ENCODE measurements at places on chromosomes 7 and 10. TPM values are rescaled to one million over a fixed set of nuclear protein-coding genes. Genes with fewer than 3 reads are reported as not detected.

Gene GFRA1
- 7.4 TPM for total RNA-seq

Gene RAPGEF5
- 0.18 TPM for total RNA-seq

Gene BTBD16
- 0.58 TPM for total RNA-seq

Gene CRHR2
- not detected for total RNA-seq

Gene UCMA
- not detected for total RNA-seq

Gene XPNPEP1
- total RNA-seq: 34.5 TPM

Gene ITGB8
- 1.5 TPM for total RNA-seq

Gene CDNF
- total RNA-seq: 0.52 TPM

Gene STRIP2
- total RNA-seq: 8.0 TPM

Gene RHOBTB1
- total RNA-seq: 9.6 TPM

Gene BTAF1
- total RNA-seq: 8.7 TPM

Gene SFRP4
- 7.7 TPM for total RNA-seq

Gene KAZALD1
- total RNA-seq: 2.3 TPM

Gene SYT15
- total RNA-seq: 3.8 TPM

Gene CCDC3
- total RNA-seq: 1.0 TPM

Gene INMT
- not detected for total RNA-seq

Gene TRPV5
- not detected for total RNA-seq

Gene CDC14C
- total RNA-seq: not detected

Gene STOX1
- 1.1 TPM for total RNA-seq

Gene PRR15
- total RNA-seq: 2.7 TPM

Gene PLAC9
- not detected for total RNA-seq

Gene SLC26A5
- not detected for total RNA-seq

Gene TET1
- total RNA-seq: 0.58 TPM

Gene BEND7
- 9.5 TPM for total RNA-seq

Gene MMD2
- not detected for total RNA-seq

Gene C10orf95
- total RNA-seq: 0.34 TPM

Gene ABCC2
- total RNA-seq: 149 TPM

Gene NPFFR1
- not detected for total RNA-seq

Gene HEPACAM2
- total RNA-seq: not detected

Gene PRSS37
- total RNA-seq: not detected

Gene ERVW-1
- not detected for total RNA-seq

Gene SPDYE16
- total RNA-seq: not detected

Gene SAP25
- 0.80 TPM for total RNA-seq

Gene ANKRD1
- total RNA-seq: 41.9 TPM

Gene ADAM22
- total RNA-seq: 0.06 TPM

Gene SPDYE8
- total RNA-seq: not detected

Gene IFIT1
- total RNA-seq: 4.8 TPM

Gene PDCD4
- total RNA-seq: 34.8 TPM

Gene GLI3
- 0.09 TPM for total RNA-seq

Gene SVIL
- total RNA-seq: 22.7 TPM

Gene COL1A2
- not detected for total RNA-seq

Gene FOXI2
- not detected for total RNA-seq

Gene MYO1G
- total RNA-seq: 0.13 TPM

Gene MASTL
- 21.6 TPM for total RNA-seq

All from A549 treated with ZK216348 at 1 μM for 4 hours (cell line).